ENCODE measurements at places on chromosomes 5 and 9.

- DNase-seq = no peak
These were observed 115.7 kb downstream of the UGCG start for GRCh38 chr9:112012026-112012902.

GRCh38 chr5:60514152-60514551, 185.8 kb downstream of the DEPDC1B start:
- no peak for DNase-seq

- DNase-seq = no peak
These were observed 84.9 kb downstream of the RGS3 start for GRCh38 chr9:113548221-113549041.

DNA sequence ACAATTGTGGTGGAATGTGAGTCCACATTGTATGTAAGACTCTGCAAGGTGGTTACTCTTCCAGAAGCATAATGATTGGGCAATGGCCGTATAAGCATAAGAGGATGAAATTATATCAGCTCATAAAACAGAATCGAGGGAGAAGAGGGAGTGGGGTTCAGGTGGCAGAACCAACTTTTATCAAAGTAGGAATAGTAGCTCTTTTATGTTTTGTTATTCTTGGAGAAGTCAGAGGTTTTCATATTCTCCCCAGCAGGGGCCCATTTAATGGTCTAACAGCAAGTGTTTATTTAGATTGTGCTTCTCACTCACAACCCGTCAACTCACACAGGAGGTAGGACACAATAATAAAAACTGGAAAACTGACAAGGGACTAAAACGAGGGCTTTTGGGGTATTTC, 291.3 kb upstream of the CD180 start:
- DNase-seq = no peak

DNA sequence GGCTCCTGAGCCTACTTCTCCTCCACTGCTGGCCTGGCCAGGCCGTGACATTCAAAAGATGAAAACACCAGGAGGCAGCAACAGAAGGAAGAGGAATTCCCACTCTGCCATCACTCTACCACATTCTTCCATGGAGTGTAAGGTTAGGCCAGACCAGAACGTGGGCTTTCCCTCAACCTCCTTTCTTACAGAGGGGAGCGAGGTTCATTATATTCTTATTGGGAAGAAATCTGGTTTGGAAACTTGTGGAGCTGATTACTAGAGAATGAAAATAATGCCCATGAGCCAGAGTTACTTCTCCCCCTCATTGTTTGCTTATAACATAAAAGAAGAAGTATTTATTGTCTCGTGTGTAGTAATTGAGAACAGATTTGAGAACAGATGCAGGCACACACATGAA, 136.3 kb upstream of the BASP1 start:
- no peak for DNase-seq

GRCh38 chr5:115858396-115858795, 16.7 kb downstream of the AP3S1 start:
- no peak for DNase-seq

DNA sequence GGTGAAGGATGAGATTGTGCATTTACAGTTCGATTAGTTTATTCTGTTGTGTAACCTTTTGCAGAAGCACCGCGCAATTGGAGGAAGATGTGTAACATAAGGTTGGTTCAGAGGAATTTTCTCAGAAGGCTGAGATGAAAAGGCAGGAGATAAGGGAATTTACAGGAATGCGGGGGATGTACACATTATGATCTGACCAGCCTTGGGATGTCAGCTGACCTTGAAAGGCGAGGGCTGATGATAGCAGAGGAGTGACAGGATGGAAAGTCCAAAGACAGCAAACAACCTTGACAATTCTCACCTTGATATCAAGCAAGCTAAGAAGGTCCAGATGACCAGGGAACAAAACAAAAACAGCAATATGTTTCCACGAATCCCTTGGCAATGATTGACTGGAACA, 88.8 kb downstream of the OTULIN start:
- DNase-seq = no peak

- DNase-seq = no peak
These were observed 52.8 kb upstream of the STXBP1 start for GRCh38 chr9:127559247-127559680.

GRCh38 chr5:141958113-141958512, at the start of gene PCDH12:
Gene PCDH12 (minus strand): TSS chr5:141958202. CDS start chr5:141957851, 351 bp downstream.
- DNase-seq = no peak

DNA sequence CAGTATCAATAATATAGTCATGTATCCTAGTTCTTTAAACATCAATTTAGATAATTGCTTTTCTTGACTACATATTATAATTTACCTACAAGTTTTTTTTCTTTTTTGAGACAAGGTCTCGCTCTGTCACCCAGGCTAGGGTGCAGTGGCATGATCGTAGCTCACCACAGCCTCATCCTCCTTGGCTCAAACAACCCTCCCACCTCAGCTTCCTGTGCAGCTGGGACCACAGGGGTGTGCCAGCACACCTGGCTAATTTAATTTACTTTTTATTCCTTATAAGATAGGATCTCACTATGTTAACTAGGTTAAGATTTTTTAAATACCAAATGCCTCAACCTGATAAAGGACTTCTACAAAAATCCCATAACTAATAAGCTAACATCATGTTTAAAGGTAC, 21.1 kb downstream of the UIMC1 start:
- no peak for DNase-seq

DNA sequence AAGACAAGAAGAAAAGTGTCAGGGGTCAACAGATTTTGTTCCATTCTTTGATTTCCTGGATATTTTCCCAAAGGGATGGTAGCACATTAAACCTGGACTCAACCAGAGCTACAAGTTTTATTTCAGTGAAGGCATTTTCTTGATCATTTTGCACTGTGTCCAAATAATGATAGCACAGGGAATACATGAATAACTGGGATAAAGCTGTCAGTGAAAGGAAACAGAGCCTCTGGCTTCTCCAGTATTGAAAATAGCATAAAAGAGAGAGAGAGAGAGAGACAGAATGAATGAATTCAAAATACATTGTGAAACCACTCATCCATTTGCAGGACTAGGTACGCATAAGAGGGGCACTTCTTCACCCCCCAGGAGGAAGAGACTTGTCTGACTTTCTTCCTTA, 43.0 kb downstream of the SEMA5A start:
- no peak for DNase-seq
